ENCODE measurements at places on chromosomes 16 and 17.

DNA sequence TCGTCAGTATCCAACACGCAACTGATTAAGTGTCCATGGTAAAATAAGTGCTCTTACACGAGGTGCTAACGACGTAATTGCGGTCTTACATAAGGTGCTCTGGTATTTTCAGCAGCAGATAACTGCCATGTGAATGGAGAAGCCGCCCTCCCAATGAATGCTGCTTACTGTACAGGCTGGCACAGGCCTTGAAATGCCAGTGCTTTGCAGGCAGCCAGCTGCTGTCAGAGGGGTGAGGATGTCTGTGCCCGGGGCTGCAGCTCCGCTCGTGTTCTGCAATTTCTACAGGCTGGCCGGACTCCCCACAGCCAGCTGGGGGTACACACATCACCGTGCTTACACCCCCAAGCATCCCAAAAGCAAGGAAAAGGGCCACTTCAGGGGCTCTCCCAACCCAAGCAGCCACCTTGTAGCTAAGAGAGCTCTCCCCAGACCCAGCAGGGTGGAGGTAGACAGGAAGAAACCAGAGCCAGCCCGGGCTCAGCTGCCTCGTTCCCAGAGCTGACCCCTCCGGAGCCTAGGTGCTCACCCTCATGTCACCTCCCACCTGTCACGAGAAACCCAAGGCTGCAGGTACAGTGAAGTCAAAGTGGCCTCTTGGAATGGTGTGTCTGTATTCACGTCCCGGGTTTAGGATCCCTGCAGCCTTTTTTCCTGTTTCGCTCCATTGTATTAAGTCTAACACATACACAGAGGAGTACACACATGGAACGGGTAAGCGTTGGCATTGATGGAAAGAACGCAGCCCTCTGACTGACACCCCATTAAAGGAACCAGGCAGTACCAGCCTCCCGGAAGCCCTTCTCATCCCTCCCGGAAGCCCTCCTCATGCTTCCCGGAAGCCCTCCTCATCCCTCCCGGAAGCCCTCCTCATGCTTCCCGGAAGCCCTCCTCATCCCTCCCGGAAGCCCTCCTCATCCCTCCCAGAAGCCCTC, 27.2 kb upstream of the RPH3AL start:
- no peak for DNase-seq

DNA sequence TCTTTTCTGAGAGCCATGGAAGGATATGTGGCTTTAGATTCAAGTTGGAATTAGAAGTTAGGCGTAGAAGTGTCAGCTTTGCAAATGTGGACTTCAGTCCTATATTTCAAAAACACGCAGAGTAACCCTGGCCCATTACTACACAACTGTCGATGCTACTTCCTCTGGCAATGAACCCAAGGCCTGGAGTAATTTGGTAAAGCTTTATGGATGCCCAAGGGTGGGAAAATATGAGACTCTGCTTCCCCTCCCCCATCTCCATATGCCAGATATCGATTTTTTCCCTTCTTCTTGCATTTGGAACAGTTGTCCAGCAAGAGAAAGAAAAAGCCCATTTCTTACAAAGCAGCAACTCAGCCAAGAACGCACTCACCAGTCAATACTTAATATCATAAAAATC, 2.9 kb upstream of the MAP1LC3B start:
- no peak for DNase-seq

DNA sequence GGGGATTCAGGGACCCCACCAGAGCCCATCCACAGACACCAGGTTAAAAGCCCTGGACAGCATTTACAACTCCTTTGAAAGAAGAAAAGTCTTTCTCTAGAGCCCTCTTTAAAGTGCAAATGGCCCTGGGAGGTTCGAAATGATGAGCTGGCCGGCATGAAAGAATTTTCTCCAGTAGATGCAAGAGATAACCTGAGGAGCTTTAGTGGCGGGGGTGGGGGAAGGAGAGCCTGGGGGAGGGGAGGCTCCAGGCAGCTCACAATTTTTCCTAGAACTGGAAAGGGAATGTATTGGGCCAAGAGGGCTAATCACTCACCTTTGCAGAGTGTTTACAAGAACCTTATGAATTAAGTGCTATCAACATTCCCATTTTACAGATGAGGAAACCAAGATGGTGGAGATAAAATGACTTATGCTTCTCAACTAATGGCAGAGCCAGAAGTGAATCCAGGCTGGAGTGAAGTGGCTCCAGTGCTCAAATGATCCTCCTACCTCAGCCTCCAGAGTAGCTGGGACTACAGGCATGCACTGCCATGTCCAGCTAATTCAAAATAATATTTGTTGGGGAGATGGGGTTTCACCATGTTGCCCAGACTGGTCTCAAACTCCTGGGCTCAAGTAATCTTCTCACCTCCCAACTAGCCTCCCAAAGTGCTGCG, 4.2 kb upstream of the CDH1 start:
- no peak for DNase-seq

DNA sequence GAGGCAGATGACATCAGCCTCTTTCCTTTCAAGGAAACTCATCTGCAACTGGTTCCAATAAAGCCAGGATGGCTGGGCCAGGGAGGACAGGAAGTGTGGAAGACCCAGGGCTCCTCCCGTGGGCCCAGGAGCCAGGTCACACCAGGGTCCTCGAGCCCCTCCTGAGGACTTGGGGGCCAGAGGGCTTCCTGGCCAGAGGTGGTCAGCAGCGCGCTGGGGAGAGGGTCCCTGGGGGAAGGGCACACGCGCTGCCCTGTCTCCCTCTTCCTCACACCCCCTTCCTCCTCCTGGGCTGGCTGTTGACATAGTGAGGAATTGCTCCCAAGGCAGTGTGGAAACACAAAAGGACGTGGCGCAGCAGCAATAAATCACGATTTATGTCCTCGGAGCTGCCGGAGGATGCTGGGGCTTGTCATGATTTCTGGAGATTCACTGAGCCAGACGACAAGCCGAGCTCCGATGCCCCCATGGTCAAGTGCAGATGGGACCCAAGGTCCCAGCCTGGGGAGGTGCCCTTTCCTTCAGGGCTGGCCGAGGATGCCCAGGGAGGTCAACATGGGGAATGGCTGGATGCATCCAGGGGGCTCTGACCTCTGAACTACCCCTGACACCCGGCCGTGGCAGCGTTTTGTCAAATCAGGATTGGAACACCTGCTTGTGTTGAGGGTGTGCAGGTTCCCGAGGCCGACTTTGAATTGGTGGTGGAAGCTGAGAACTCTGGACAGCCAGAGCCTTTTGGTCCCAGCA, 152.6 kb downstream of the IRF8 start:
- no peak for DNase-seq

- DNase-seq = no peak
Measured at GRCh38 chr17:39365242-39365641, 36.2 kb downstream of the FBXL20 start.

- DNase-seq = no peak
Measured at GRCh38 chr17:33106525-33107165, 115.0 kb downstream of the SPACA3 start.

- DNase-seq = no peak
Measured at GRCh38 chr16:83481589-83481988, 326.2 kb upstream of the HSBP1 start.

DNA sequence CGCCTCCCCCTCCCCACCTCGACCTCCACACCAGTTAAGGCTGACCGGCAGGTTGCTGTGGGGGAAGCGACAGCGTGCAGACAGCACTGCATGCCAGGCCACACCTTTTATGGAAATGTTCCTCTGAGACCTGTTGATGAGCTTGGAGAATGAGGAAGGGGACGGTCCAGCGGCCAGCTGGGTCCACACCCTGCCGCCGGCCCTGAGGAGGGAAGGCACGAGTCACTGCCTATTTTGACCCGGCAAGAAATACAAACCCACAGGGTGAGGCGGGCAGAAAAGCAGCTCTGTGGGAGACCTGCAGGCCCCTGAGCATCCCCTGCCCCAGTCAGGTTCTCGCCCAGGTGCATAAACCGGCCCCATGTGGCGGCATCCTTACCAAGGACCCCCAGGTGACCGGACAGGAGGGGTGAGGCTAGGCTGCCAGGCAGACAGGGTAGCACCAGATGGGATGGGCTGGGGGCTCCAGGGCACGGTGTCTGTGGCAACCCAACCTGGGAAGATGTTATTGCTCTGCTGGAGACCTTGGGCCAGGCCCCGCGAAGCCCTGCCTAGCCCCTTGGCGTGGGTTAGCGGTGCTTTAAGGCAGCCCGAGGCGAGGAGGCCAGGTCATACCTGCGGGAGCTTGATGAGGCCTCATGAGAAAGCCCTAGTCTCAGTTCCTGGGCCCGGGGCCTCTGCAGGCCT, 12.7 kb downstream of the NATD1 start:
- DNase-seq = no peak

GRCh38 chr17:29769225-29769624, 146.5 kb upstream of the CORO6 start:
- DNase-seq = no peak

DNA sequence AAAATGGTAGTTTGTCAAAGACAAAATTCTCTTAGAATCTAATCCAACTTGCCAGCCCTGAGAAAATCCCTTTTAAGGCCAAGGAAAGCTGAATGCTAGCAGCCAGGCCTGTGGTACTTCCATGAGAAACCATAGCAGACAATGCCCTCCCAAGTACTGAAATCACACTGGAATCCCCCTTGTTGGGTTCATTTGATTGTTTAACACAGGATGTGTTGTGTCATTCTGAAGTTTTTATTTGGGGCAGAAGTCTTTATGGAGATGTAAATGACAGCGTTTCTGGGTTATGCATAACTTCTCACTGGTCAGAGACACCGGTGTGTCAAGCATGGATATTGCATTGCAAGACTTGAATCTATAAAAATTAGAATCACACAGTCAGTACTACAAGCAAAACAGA, 6.0 kb upstream of the ARL2BP start:
- no peak for DNase-seq

DNA sequence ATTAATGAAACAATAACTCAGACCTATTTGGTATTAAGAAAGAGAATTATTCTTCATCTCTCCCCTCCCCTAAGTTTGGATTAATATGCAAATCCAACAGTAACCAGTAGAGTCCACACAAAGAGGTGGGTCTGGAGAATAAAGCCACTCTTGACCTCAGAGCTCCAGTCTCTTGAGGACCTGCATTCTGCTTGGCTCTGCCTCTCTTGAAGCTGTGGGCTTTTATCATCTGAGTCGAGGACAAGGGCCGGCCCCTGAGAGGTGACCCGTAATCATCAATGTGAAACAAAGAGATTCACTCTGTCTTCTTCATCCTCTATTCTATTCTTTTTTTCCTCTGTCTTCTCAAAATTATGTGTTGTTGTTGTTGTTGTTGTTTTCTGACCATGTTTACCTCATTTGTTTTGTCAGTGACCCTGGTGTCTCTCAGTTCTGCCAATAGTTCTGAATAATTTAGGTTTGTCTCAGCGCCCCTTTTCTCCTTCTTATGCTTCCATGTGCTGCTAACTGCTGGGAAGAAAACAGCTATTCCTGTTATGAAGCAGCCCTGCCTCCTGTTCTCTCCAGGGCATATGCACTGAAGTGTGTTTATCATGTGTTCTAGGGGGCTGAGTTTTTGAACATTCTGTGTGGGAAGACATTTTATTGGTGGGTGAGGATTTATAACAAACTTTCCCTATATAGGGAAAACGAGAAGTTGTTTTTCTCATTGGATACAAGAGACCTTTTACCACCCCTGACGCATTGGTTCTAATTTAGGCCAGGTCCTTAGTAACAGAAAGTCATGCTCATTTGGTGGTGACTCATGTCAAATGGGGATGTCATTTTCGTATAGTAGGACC, 135.8 kb downstream of the TRIM37 start:
- no peak for DNase-seq

GRCh38 chr16:68374961-68375660, 64.3 kb downstream of the PRMT7 start:
- no peak for DNase-seq

GRCh38 chr17:32807577-32807976, 69.3 kb downstream of the MYO1D start:
- DNase-seq = no peak

DNA sequence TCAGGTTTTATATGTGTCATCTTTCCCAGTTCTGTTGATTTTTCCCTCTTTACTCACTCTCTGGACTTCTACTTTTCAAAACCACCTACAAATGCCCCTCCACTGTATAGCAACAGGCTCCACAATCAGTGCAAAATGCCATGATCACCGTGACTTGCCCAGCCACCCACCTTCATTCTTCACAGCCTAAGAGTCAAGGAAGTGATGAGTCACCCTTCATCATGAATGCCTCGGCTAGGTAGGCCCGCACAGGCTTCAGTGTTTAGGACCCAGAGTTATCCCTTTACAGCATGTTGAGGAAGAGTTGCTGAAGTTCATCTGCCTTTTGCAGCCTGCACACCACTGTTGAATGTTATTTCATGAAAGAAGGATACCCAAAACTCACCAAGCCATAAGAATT, 158.6 kb downstream of the PMP22 start:
- no peak for DNase-seq

- no peak for DNase-seq
Measured at GRCh38 chr16:1441391-1441829, 2.9 kb downstream of the CCDC154 start.

- no peak for DNase-seq
Measured at GRCh38 chr17:31313982-31314781, at the start of gene EVI2B. Gene EVI2B (minus strand): TSS chr17:31314054. CDS start chr17:31305609, 8,445 bp downstream.
